ENCODE measurements at places on chromosomes 13 and 19.

DNA sequence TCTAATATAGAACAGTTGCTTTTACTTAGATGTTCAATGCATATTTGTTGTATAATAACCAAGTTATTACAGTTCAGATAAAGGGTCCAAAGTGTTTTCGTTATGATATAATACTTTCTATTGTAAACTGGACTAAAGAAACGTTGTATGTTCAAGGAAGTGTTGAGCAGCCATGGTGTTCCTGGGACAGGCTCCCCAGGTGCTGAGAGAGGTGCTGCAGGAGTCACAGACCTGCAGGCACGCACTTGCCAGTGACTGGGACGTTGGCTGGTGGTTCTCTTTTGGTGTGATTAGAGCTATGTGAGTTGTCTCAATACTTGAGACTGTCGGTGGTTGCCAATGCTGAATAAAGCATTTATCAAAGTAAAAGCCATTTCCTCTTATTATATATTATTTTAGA, 9.5 kb downstream of the ING1 start:
- DNase-seq: no peak

GRCh38 chr13:55439450-55439849, 1701.3 kb upstream of the PRR20A start:
- DNase-seq: no peak

- no peak for DNase-seq
Observed at GRCh38 chr13:79901336-79901735, 420.4 kb downstream of the NDFIP2 start.

GRCh38 chr19:48967346-48968178, 2.5 kb downstream of the FTL start:
- DNase-seq: no peak

- DNase-seq: no peak
Observed at GRCh38 chr13:70938462-70938861, 830.2 kb upstream of the KLHL1 start.

DNA sequence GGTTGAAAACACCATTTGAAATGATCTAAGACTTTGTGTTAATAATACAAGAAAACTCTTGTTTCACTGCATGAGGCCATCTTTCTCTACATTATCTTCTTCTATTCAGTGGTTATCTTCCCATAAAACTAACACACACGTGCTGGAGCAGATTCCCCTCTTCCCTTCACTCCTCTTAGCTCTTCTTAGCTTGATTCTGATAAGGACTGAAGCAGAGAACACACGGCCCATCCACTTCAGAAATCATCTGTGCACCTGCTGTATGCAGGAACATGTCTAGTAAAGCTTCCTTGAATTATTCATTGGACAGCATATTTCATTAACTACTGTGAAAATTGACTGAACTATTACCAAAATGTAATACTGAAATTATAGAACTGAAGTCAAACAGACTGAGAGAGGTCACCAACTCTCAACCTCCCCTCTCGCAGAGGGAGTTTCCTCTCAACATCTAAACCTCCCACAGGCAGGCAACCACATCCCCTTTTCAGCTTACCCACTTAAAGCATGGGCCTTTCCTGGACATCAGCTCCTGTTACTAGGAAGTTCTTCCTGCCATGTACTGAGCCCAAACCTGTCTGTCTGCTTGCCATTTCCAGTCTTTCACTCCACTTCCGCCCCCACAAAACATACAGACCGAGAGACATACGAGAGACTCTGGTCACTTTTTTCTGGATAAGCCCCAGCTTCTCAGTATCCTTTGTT, 113.9 kb downstream of the CRYL1 start:
- DNase-seq: no peak

DNA sequence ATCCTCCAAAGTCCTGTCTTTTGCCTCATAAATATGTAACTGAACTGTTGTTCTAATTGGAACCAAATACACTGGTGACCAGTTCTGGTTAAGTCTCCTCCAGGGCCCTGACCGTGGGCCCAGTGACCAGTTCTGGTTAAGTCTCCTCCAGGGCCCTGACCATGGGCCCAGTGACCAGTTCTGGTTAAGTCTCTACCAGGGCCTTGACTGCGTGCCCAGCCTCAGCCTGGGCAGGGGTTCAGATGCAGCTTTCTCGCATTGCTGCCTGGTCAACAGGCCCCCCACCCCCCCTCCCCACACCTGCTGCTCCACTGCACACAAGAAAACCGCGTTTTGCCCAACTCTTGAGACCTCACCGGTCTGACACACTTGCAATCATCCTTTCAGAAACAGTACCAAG, 3.8 kb upstream of the GRTP1 start:
- no peak for DNase-seq

GRCh38 chr19:28685802-28686201, 527.1 kb downstream of the UQCRFS1 start:
- no peak for DNase-seq

DNA sequence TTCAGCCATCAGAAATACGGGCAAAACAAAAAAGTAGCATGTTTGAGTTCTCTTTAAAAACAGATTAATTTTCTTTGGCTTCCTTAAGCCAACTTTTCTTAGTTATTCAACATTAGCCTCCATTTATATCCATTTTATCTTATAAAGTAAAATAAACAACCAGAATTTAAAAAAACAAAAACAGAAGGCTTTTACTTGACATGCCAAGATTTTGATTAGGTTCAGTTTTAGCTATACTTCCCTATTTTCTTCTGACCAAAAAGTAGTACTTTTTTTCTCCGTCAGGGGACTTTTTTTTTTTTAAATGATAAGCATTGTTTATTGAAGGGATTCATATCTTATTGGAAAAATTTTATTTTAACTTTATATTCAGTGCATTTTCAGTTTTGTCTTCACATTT, 18.1 kb downstream of the RNASEH2B start:
- no peak for DNase-seq

GRCh38 chr13:50463719-50464118, 379.8 kb downstream of the DLEU7 start:
- DNase-seq: no peak

- no peak for DNase-seq
Observed at GRCh38 chr13:50843257-50844083, at the start of gene DLEU7. DLEU7 (minus strand) TSS chr13:50843692; CDS start chr13:50843646, 46 bp downstream.

- no peak for DNase-seq
Observed at GRCh38 chr19:6800991-6801484, 28.5 kb downstream of the VAV1 start.

DNA sequence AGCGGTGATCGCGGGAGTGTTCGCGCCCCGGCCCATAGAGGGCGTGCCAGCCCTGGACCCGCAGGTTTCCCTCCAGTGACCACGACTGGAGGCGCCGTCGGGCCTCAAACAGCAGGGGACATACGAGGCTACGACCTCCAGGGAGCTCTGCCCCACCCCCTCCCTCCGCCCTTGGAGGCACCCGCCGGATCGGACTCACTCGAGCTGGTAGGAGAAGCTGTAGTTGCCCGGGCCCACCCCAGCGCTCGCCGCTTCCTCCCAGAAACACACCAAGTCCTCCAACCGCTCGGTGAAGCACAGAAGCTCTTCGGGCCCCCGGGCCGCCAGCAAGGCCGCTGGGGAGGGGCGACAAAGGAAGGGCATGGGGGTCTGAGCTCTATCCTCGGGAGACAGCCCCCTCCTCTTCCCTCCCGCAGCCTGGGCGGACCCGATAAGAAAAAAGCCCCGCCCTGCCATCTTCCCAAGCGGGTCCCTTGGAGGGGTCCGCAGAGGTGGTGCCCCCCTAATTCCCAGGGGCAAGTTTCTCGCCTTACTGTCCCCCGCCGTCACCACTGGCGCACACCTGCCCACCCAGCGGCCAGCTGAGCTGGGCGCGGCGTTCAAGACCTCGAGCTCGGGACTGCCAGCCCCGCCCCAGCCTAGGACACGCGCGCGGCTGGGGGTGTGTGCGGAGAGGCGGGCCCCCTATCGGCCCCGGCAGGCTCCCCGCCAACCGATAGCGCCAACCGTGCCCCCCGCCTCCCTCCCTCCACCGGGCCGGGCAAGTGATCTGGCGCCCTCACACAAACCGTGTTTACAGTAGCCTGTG, 1.0 kb downstream of the EPOR start:
- no peak for DNase-seq

- DNase-seq: no peak
Observed at GRCh38 chr13:73215823-73216222, 157.0 kb downstream of the KLF5 start.

DNA sequence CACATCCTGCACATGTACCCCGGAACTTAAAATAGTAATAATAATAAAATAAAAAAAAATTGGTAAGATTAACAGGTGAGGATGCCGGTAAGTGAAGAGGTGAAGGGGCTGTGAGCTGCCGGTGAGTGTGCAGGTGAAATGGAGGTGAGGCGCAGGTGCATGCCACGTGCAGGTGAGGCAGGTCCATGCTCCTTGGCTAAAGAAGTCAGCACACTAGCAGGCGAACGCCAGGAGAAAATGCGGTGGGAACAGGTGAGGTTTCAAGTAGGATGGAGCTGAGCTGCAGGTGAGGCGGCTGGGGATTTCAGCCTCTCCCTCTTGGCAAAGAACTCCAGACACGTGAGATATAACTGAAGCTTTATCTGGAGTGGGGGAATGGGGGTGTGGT, 7.5 kb upstream of the TNFSF14 start:
- no peak for DNase-seq

DNA sequence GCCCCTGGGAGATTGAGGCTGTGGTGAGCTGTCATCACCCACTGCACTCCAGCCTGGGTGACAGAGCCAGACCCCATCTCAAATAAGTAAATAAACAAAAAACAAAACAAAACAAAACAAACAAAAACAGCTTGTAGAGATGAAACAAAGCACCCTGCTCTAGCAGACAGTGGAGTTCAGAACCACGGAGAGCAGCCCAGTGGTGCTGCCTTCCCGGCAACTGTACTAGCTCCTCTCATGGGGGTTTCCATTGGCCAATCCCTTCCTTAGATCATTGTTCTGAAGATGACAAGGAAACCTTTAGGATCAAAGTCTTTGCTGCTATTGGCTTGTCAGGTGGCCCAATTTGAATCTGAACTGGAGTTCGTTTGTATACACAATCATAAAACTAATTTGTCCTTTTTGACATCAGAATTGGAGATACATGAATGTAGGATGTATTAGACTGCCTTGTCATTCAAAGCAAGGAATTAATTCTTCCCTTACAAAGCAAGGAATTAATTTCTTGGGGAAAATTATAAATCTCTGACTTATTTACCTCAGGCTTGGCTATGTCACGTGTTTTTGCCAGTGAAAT, 19.7 kb upstream of the SYCN start:
- DNase-seq: no peak

- DNase-seq: no peak
Observed at GRCh38 chr13:112955271-112955937, 13.6 kb upstream of the MCF2L start.

- no peak for DNase-seq
Observed at GRCh38 chr13:44762911-44763310, 186.8 kb upstream of the TSC22D1 start.

GRCh38 chr19:12668932-12669269, 2.3 kb downstream of the WDR83 start:
- no peak for DNase-seq

GRCh38 chr13:64054321-64054720, 2638.7 kb upstream of the PCDH20 start:
- DNase-seq: no peak

GRCh38 chr19:56125806-56126590, 4.9 kb upstream of the ZNF787 start:
- no peak for DNase-seq

DNA sequence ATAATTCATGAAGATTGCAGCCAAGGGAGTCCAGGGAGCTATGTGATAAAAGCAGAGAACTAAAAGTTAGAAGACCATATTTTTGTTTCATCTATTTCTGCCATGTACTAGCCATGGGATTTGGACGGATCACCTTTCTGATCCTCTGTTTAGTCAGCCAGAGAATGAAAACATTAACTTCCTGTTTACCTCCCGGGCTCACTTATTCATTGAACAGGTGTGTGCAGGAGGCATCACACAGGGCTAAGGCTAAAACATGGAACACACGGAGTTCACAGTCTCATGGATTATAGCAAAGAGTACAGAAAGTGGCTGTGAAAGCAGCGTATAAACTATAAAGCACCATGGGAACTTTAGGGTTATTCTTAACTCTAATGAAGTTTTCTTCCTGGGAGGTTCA, 96.8 kb downstream of the GPR12 start:
- no peak for DNase-seq

DNA sequence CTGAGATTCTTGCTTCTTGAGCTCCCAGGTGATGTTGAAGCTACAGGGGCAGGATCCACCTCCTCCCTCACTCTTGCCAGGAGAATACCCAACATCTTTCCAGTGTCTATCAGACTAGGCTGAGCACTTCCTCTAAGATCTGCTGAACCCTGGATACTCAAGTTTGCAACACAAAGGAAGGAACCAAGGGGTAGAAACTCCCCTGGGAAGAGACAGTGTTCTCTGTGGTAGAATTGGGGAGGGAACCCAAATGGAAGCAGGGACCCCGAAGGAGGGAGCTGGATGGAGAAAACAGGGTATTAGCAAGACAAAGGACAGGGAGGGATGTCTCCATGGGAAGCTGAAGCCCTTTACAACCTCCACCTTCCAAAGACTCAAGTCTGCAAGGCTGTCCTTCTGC, 117.6 kb downstream of the DNAJC15 start:
- DNase-seq: no peak

DNA sequence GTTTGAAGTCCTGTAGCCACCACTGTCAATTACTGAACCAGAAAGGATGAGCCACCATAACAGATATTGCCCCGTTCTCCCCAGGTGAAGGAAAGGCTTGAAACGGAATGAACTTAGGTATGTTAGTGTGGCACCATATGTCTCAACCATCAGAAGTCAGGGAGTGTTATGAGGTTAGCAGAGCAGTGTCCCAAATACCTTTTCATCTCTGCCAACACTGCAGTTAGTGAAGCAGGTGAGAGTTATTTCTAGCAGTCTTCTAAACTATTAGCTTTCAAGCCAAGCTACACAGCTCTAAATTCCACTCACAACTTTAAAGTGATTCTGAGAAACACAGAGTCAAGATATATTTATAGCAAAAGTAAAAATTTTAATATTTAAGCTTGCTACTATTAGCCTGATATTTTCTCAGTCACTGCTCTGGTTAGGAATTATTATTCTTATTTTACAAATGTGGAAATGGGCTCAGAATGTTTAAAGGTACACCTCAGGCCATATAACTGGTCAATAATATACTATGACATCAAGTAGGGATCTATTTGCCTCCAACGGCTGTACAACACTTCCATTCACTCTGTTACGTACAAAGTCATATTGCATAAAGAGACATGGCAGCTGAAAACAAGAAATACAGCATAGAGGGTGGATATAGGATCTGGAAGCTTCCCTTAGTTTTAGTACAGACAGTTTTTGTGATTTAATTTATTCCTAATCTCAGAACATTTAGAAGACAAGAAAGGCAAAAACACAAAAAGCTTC, 1527.1 kb upstream of the PRR20A start:
- no peak for DNase-seq

Measured in vagina (tissue), 2 donors.